Stimulated activated CD4-positive, alpha-beta T cell treated with anti-CD3 and anti-CD28 coated beads, Interleukin-12 subunit alpha, Interleukin-12 subunit beta, amount 100 ng/mL, for 4 hours (primary cell): ENCODE measurements at places on chromosomes 4 and X.

GRCh38 chrX:37287741-37288444 is 61.3 kb upstream of the PRRG1 start:
- no peak for DNase-seq

DNA sequence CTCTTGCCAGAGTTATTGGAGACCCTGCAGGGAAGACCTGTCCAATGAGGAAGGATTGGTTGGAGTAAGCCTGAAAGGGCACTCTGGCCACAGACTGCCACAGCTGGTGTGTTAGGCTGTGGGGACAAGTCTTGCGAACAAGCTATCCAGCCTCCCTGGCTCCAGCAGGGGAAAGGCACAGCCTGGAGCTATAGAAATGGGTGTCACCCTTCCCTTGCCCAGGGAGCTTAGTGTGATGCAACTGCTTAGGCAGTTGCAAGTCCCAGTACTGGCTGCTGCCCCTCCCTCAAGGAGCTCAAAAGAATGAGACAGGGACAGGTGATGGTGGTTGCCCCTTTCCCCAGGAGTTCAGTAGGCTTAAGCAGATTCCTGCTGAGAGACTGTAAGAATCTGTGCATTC is 165.7 kb upstream of the CT83 start:
- DNase-seq = no peak

DNA sequence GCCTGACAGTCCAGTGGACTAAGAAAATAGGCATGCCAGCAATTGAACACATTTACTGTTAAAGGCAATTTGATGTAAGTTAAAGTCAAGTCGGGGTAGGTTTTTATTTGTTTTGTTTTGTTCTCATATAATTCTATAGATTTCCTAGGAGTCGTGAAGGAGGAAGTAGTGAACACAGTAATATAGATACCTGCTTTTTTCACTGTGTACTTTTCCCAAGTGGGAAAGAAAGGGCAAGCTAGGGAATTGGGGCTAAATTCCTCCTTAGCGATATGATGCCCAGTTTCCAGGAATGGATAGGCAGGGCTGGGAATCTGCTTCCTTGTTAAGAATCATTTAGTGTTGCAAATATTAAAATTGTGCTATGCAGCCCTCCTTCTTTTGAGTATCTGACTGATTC is 271.0 kb downstream of the ARHGAP24 start:
- no peak for DNase-seq

DNA sequence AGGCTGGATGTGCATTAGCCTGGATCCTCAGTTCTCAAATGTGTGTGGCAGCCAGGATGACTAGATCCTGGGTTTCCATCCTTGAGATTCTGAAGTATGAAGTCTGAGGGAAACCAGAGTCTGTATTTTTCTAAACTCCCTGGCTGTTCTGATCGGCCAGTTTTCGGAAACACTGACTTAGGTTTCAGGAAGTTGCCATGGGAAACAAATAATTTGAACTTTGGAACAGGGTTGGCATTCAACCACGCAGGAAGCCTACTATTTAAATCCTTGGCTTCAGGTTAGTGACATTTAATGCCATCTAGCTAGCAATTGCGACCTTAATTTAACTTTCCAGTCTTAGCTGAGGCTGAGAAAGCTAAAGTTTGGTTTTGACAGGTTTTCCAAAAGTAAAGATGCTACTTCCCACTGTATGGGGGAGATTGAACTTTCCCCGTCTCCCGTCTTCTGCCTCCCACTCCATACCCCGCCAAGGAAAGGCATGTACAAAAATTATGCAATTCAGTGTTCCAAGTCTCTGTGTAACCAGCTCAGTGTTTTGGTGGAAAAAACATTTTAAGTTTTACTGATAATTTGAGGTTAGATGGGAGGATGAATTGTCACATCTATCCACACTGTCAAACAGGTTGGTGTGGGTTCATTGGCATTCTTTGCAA is 67.6 kb downstream of the PDGFRA start:
- DNase-seq = no peak

- no peak for DNase-seq
These were observed 23.6 kb upstream of the TBC1D14 start for GRCh38 chr4:6885953-6886557.

GRCh38 chr4:81756973-81757372 is 285.3 kb upstream of the RASGEF1B start:
- DNase-seq = no peak

DNA sequence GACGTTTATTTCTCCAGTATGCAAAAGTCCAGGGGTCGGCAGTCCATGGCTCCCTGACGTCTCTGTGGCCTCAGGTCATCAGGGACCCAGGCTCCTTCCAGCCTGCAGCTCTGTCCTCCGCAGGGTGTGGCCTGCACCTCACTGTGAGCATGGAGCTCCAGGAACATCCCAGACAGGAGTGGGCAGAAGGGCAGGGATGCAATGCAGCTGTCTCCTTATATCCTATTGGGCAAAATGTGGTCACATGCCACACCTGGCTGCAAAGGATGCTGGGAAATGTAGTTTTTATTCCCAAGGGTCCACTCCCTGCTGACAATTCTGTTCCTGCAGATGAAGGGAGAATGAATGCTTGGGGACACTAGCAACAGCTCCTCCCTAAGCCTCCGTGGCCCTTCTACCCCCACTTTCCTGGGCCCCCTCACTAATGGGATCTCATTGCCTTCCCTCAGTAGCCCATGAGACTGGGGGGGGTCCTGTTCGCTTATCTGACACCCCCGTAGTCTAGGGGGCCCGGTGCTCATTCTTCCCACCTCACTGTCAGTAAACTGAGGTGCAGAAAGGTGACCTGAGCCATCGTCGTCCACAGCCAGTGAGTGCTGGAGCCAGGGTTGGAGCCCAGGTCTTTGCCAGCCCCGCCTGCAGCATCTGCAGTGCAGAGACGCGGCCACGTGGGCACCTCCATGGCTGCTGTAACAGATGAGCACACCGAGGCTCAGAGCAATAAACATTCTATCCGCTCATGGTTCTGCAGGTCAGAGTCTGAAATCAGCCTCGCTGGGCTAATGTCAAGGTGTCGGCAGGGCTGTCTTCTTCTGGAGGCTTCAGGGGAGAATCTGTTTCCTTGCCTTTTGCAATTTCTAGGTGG is 5.9 kb upstream of the GRPEL1 start:
- DNase-seq = no peak

DNA sequence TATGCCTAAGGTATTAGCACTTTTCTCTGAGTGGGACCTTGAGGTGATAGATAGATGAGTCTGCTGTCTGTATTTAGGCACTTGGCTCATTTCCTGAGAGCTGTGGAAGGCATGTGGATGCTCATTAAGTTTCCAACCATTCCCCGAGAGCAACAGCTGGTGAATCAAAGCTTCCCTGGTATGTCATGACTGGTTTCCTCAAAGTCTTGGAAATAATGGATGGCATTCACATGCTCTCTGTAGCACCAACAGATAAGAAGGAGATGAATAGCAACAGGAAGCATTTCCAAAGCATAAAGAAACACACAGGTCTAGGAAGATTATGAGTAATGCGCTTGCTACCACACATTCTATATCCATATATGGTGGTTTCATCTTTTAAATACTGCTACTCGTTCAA is 118.3 kb upstream of the ETNPPL start:
- DNase-seq = no peak

DNA sequence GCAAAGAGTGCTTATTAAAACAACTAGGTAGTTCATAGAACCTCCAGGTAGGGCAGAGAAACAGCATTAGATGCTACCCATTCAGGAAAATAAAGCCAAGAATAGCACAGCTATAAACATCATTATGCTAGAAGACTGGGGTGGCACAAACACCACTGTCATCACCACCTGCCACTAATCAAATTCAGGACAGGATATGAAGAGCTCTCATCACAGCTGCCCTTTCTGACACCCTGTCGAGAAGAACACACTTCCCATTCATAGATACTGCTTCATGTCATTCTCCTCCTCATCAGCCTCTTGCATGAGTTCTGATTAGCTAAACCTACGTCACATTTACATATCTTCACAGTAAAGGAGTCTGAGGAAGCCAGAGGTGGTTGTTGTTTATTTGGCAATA is 692.3 kb upstream of the HS3ST1 start:
- DNase-seq = no peak

DNA sequence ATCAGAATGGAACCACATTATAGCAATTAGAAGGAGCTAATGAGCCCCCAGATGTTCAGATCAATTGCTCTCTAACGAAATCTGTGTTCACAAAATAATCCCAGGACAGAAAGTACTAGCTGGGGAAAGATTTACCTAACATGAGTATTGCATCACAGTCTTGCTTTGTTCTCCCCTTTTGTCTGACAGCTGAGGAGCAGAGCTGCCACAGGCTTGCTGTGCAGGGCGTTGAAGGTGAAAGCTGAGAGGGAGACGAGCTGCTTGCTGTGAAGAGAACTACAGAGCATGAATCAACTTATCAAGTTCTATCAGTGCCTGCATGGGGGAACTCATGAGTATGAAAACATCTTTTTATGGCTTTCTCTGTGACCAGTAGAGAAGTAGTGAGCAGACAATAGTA is 441.2 kb downstream of the CENPC start:
- DNase-seq = no peak

DNA sequence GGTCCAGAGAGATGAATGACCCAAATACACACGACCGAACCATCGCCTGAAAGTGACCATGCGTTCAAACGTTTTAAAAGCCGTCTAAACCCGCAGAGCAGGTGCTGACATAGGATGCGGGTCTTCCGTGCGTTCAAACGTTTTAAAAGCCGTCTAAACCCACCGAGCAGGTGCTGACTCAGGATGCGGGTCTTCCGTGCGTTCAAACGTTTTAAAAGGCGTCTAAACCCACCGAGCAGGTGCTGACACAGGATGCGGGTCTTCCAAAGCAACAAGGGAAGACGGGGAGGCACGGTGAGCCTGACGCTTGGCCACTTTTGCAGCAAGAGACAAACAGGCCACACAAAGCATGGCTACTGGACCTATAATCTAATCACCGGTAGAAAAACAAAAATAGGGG is 47.2 kb downstream of the GAK start:
- no peak for DNase-seq

- DNase-seq = no peak
These were observed 9.9 kb upstream of the PITX2 start for GRCh38 chr4:110632506-110633357.

- no peak for DNase-seq
These were observed 95.9 kb upstream of the DUSP21 start for GRCh38 chrX:44747969-44748368.

DNA sequence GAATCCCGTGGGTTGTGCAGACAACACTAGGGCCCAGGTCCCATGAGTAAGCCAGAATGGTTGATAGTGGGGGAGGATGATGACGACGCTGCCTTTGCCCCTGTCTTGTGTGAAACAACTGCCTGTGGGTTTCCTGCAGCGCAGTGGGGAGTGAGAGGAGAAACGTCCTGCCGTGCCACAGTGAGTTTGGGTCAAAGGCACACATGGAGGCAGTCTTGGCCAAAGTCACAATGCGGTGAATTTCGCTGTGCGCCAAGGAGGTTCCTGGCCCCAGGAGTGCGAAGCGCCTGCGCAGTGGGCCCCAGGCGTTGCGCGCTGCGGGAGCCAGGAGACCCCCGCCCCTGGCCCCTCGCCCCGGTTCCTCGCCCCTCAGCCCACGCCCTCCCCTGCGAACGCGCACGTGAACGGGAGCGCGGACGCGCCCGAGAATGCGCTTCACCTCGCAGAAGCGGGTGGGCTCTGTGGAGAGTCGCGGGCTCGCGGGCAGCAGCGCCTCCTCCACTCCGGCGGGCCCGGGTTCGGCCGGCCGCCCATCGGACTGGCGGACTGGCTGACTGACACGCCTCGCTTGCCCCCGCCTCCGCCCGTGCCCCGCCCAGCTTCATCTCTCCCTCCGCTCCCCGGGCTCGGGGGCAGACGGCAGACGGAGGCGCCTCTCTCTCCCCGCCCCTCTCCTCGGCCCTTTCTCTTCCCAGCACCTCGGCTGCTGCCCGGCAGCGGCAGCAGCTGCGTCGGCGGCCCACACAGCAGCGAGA is at the start of gene NUDT10:
TSS of gene NUDT10 (plus strand) at position 635 of the 755 bp plus-strand sequence. CDS start 144 bp downstream, outside the sequence.
- DNase-seq = peak; percentile 41

DNA sequence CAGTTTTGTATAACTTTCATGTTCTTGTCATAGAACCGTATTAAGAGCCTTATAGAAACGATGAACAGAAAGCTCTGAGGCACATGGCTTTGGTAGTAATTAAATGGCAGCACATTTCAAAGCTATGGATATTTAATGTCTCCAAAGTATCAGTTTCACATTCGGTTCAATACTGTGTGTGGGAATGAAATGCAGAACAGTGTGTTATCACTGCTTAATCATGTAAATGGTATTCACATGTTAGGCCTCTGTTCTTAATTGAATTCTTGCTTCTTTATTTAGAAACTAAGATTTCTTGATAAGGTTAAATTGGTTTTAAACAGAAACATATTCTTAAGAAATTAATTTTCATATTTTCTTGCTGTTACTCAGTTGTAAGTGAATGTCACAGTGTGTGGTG is 701.0 kb upstream of the PITX2 start:
- no peak for DNase-seq

GRCh38 chr4:138494116-138494515 is 252.0 kb upstream of the SLC7A11 start:
- no peak for DNase-seq

- DNase-seq = no peak
These were observed 50.8 kb downstream of the SLC2A9 start for GRCh38 chr4:9970399-9971011.

DNA sequence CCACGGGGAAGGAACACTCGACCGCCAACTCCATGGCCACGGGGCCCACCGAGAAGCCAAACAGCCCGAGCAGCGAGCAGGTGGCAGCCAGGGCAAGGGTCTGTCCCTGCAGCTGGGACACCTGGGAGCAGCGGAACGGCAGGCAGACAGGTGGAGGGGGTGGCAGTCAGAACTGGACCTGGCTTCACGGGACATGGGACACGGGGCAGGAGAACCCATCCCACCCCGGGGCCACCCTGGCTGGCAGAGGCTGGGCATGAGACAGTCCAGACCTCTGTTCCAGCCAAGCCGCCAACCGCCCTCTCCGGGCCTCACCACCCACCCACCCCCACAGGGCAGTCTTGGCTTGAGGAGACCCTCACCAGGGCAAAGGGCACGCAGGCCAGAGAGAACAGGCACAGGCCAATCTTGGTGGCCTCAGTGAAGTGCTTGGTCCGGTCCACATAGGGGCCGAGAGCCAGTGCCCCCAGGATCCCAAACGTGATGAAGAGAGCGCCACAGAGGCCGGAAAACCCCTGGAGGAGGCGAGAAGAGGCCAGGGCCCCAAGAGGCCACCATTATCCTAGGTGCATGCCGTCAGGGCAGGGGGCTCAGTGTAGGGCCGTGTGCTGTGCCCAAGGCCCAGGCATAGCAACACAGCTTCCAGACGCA is 5.6 kb downstream of the SLC49A3 start:
- DNase-seq = no peak

- peak; percentile 67 for DNase-seq
These were observed at the start of gene P2RY8 for GRCh38 chrX:1537031-1537715. TSS of gene P2RY8 (minus strand) at chrX:1537185. CDS start at chrX:1466558, 70,627 bp downstream.

DNA sequence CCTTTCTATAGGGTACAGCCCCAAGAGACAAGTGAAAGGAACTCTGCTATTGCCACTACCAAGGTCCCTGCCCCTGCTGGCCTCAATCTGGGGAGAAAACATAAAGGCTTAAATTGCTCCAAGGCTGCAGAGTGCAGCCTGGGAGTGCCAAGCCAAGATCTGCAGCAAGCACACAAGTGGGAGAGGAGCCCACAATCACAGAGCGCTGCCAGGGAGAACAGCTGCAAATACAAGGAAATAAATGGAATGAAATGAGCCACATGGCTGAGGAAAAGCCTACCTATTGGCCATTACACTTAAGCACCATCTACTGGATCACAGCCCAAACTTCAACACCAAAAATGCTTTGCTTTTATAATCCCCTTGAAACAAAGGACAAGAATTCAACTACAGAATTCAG is 582.4 kb downstream of the FAM133A start:
- no peak for DNase-seq

- no peak for DNase-seq
These were observed 78.9 kb downstream of the NAF1 start for GRCh38 chr4:163087805-163088204.

GRCh38 chr4:76563454-76564122 is 128.6 kb downstream of the SHROOM3 start:
- no peak for DNase-seq
